Bone marrow (tissue), 2 donors: ENCODE measurements at places on chromosomes 12 and 14.
A peak's percentile ranks its signal among the peaks of the same experiment; 100 is the strongest.

DNA sequence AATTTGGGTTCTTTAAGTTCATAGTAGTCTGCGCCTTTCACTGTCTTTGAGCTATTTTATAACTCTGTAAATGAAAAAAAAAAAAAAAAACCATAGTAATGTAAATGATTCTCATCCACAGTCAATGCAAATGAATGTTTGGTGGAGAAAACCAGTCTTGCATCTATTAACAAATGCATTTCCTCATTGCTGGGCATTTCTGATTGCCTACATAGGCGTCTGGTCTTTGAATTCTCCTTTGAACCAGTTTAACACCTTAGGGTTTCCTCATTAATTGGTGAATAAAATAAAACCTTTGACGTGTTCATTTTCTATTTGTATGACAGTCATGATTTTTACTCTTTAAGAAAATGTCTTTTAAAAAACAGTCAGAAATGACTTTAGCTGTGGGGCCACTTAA, 114.8 kb downstream of the C12orf75 start:
- DNase-seq = no peak

- no peak for DNase-seq
Observed at GRCh38 chr14:104072586-104072985, 12.9 kb upstream of the ASPG start.

DNA sequence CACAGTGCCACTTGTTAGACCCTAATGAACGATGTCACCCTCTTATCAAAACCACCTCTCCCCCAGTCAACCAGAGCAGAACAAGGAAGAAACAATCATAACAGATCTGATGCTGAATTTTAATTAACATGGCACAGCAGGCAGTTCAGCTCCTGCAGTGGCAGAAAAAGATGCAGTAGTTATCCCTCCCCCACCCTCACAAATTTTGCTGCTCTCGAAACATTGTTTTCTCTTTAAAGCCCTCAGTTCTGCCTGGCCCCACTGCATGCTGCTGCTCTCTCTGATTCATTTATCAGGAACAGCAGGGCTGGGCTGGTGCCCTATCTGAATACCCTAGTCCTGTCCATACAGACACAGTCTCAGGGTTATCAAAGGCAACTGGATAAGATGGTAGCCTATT, 12.2 kb downstream of the CCDC175 start:
- DNase-seq = no peak

DNA sequence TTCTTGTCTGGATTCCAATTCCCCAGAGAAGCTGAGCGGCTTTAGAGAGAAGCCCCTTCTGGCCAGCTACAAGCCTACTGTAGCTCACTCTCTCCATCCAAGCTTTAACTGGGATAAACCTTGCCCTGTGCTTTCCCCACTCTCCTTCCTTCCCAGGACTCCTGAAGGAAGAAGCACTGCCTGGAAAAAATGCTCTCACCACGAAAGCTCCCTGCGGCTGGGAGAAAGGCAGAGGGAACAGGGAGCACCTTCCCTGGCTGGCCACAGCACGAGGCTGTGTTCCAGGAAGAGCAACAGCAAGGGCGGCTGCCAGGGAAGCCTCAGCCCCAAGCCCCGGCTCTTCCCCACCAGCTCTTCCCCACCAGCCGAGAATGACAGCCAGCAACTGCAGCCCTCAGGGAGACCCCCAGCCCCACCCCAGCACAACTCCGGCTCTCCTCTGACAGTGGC, 40.8 kb upstream of the PNMA1 start:
- no peak for DNase-seq

- DNase-seq = no peak
Observed at GRCh38 chr14:50001999-50002925, 109.4 kb downstream of the ARF6 start.

GRCh38 chr14:72546344-72547016, 347.4 kb downstream of the DPF3 start:
- DNase-seq = no peak

DNA sequence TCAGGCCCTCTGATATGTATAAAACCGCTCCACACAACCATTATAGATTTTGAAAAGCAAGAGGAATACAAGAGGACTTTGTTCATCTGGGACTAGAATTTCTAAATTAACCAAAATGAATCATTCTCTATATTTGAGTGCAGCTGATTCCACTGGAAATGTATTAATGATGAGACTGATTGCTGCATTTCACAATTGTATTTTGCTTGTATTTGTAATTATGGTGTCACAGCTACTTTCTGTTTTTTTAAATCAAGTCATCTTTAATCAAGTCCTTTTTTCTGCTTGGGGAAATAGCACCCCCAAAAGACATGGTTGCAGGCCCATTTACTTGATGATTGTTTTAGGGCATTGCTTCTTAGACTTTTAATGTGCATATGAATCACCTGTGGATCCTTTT, 162.4 kb downstream of the KICS2 start:
- DNase-seq = no peak

DNA sequence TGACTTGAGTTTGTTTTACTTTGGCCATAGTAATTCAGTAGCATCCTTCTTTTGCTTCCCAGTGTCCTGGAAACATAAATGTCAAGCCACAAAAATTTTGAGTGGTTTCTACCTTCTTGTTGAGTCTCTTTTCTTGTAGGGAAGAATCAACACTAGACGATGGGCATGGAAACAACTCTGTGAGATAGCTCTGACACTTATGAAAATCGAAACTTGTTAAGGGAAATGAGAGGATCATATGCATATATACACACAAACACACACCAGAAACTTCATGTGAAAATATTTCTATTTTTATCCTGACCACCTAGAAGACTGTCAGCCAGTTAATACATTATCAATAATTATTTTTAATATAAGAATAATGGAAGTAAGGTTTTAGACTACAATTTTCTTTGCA, 1247.3 kb upstream of the FLRT2 start:
- no peak for DNase-seq

DNA sequence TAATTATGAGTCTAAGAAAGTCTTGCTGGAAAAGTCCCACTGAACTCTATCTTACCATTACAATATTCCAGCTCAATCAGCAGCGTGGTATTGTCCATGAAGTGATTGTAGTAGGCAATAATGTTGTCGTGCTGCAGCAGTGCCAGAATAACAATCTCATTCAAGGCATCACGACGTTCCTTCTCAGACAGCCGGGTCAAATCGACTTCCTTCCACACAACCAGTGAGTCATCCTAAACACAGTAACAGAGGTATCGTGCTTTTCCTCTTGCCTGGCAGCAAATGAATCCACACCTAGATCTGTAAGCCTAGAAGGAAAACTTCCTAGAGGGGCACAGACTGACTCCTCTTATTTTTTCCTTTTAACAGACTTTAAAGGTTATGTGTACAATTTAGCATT, 2.9 kb downstream of the NEK9 start:
- peak; percentile 78 for DNase-seq

DNA sequence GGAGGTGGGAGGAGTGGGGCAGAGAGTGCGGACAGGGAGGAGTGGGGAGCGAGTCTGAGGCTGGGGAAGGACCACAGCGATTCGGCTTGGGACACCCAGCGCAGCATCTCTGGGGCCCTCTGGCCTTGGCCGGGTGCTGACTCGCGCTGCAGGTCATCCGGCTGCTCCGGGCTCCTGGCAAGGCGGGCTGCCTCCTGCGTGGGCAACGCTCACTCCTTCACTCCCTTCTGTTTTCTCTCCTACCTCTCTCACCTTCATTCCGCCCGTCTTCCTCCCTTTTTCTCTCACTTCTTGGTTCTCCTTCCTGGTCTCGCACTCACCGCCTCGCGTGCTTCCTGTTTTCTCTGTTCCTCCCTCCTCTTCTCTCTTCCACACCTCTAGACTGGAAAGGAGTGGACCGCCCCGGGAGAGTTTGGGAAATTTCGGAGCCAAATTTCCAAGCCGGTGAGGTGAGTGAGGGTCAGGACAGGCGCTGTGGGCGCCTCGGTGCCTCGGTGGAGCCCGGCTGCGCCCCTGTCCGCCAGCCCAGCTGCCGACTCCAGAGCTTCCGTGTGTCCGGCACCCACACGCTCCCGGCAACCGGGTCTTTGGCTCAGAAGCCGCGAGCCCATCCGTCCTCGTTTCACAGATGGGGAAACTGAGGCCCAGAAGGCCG, 86.7 kb downstream of the B4GALNT3 start:
- DNase-seq = no peak

DNA sequence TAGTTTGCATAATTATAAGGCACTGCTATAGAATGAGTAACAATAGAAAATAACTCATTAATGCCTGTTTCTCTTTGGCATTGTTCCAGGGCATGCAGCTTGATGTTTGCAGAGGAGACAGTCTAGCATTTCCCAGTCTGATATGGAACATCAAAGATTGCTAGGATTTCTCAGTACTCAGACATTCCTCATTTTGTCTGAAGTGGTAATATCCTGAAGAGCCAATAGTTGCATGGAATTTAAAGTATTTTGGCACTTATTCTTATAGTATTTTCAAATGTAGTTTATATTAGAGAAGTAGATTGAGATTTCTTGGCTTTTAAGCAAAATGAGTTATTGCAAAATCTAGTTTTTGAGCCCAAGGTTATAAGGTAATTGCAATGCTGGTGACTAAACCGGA, 337.3 kb upstream of the E2F7 start:
- DNase-seq = no peak

- DNase-seq = no peak
Observed at GRCh38 chr14:53140585-53140984, 12.5 kb downstream of the DDHD1 start.
